ENCODE measurements at places on chromosomes 11 and 22.

DNA sequence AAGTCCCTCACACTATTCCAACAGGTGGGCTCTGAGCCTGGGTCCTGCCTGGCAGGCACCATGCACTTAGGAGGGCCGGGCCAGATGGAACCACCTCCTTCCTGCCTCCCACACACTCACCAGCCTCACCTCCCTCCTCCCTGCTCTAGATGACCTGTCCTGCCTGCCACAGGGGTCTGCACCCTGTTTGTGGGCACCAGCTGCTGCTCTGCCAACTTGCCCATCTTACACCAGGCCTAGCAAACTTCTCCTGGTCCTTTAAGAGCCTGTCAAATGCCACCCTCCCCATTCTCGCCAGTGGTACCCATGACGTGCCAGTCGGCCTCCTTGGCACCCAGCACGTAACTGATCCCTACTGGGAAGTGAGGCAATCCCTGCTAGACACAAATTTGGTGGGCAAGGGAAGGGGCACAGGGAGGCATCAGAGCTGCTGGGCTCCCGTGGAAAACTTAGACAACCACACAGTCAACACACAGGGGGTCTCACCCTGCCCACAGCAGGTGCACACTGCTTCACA is 3.1 kb downstream of the MOB2 start:
- DNase-seq = no peak

- DNase-seq = no peak
Observed at GRCh38 chr11:44557464-44557863, 8.0 kb upstream of the CD82 start.

GRCh38 chr11:17596310-17596669 is 49.2 kb downstream of the OTOG start:
- no peak for DNase-seq

DNA sequence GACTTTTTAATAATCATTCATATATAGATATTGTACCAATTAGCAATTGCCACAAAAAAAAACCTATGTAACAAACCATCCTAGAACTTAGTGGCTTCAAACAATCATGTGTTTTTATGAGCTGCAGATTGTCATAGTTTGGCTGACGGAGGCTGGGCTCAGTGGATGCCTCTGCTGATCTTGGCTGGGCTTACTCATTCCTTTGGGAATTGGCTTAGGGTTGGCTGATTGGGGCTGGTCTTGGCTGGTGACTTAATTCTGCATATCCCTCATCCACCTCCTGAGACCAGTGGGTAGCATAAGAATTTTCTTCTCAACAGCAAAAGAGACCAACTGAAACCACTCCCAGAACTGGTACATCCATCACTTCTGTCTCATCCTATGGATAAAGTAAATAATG is 57.9 kb upstream of the PHF21B start:
- DNase-seq = no peak

DNA sequence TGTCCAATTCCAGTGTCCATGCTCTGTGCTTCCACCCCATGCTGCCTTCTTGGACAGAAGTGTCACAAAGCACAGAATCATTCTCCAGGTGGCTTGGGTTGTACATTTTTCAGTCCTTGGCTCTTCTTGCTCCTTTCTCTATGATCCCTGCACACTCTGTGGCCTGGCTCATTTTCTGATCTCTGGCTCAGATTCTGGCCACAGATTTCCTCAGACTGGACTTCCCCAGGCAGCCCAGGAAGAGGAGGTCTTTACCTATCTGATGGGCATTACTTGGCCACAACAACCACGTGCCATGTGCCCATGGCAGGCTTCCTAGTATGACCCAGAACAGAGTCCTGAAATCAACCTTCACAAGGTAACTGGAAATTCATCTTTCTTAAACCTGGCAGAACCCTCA is 27.2 kb downstream of the SYTL2 start:
- DNase-seq = no peak

DNA sequence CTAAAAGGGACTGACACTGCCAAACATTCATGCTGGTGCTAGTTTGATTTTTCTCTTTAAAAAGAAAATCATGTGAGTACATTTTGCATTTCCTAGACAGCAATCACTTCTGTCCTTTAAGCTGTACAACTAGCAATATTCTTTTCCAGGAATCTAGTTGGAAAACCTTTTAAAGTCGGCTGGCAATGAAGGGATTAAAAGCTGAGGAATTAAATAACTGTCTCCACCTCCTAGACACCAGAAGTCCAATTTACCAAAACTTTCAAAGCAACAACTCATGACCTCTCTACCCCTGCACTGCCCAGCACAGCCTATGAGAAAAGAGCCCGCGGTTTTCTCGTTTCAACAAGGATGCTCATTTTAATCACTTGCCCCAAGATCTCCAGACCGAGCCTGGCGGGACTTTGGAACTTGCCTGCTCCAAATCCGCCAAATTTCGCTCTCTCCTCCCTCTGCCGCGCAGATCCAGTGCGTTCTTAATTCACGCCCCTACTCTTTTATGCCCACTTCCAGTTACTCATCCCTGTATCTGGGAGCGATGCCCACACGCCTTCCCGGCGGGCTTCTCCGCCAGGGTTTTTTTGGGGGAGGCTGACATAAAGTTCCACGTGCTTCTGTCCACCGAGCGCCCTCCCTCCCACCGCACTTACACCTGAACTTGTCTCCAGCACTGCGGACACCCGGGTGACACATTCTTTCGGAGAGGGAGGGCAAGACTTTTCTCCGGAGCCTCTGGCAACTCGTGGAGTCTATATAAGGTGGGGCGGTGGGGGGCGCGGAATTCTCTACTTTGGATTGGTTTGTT is 2.5 kb downstream of the MPPED2 start:
- no peak for DNase-seq

- peak; percentile 5 for DNase-seq
Observed at GRCh38 chr11:104609311-104610085, 288.8 kb downstream of the CASP12 start.

- DNase-seq = no peak
Observed at GRCh38 chr11:8707541-8708191, 25.1 kb downstream of the RPL27A start.

DNA sequence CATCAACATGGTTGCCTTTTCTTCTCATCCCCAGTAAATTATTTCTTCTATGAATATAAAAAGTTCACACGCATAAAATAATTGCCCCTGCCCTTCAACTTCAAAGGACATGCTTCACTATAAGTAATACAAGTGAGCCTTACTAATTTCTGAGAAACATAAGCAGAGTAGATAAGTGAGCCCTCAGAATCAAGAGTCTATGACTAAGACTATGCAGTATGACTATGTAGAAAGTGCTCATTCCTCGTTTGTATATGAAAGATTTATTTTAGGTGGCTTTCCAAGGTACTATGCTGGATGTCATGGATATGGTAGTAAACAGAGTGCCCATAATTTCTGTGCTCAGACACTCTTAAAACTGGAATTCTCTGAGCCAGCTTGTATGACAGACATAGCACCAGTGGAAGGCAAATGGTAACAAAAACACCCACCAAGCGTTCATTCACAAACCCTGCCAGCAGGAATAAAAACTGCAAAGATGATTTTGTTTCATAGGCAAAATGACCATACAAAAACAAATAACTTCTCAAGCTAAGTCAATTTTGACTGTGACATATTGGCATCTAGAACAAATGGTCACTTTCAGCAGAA is 189.8 kb downstream of the CADM1 start:
- DNase-seq = no peak

- no peak for DNase-seq
Observed at GRCh38 chr22:35609761-35610160, 7.4 kb downstream of the MB start.

DNA sequence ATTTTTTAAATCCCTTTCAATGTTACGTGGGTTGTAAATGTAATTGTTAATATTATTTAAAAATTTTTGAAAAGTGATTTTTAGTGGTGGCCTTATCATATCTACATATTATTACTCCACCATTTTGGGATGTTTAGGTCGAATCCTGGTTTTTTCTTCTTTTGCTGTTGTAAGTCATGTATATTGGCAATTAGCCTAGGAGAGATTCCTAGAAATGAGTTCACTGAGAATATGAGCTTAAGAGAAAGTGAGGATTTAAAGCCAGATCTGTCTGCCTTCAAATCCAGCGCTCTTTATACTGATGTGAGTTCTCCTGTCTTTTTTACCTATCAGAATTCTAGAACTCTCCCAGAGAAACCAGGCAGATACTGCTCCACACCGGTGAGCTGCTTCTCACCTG is 56.1 kb downstream of the PTPRJ start:
- DNase-seq = no peak
